Stimulated activated CD8-positive, alpha-beta memory T cell treated with anti-CD3 and anti-CD28 coated beads, Interleukin-4, amount 100 ng/mL, for 1 hour (primary cell): ENCODE measurements at places on chromosomes 11 and 22.

GRCh38 chr11:17631702-17632365 lies 84.8 kb downstream of the OTOG start:
- no peak for DNase-seq

DNA sequence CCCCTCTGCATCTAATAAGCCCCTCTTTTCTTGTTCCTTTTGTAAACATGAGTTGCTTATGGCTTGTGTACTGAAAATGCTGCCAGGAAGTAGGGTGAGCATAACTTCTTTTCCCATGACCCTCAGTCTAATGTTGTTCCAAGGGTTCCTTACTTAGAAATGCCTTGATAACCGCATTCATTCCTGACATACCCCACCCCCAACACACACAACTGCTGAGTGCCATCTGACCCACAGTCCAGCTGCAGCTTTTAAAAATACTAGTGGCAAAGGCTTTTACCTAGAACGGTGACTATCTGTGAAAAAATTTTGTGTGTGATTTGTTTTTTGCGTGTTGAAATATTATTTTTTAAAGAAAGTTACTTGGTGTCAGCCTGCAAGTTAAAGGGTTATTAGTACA lies 52.6 kb downstream of the ARHGAP42 start:
- DNase-seq = no peak

GRCh38 chr22:35418731-35419130 lies 18.8 kb downstream of the MCM5 start:
- no peak for DNase-seq

DNA sequence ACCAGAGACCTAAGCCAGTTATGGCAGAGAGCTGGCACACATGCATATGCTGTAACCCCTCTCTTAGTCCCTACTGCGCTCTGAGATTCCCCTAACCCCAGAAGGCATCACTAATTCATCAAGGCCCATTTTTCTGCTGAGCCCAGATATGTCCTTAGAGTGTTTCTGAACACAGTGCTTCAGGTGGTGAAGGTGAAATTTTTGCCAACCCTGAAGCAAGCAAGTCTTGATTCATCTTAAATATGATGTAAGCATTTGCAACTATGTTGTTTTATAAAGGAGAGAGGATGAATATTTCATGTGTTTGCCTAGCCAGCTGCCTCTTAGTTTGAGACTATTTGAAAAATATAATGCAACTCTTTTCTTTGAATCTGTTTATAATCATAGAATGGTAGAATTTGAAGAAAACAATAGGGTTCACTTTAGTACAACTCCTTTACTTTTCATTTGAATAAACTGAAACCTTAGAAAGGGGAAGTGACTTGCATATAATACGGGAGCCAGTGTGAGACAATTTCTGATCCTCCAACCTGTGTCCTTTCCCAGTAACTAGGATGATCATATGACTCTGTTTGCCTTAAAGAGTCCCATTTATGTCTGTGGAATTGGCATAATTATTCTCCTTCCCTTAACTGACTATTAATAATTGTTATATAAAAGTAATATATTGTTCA lies 194.3 kb upstream of the MTNR1B start:
- no peak for DNase-seq

DNA sequence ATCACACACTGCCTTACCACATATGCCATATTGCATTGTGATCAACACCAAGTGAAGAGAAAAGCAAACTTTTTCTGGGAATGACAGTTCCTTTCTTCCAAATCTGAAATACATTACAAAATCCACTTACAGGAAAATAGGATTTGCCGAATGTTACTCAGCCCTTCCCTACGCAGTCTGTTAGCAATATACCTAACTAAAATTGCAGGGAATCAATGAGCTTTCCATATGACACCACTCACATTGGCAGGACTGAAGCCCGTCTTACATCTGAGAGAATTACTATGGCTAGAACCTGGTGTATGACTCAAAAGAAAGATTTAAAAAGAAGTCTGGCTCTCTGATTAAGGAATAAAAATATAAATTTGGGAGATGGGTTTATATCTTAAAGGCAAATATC lies 136.0 kb downstream of the LRRC4C start:
- DNase-seq = no peak

DNA sequence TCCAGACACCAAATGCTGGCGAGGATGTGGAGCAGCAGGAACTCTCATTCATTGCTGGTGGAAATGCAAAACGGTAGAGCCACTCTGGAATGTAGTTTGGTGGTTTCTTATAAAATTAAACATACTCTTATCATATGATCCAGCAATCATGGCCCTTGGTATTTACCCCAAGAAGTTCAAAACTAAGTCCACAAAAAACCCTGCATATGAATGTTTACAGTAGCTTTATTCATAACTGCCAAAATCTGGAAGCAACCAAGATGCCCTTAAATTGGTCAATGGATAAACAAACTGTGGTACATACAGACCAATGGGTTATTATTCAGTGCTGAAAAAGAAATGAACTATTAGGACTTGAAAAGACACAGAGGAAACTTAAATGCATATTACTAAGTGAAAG lies 87.8 kb downstream of the APOL5 start:
- DNase-seq = no peak

DNA sequence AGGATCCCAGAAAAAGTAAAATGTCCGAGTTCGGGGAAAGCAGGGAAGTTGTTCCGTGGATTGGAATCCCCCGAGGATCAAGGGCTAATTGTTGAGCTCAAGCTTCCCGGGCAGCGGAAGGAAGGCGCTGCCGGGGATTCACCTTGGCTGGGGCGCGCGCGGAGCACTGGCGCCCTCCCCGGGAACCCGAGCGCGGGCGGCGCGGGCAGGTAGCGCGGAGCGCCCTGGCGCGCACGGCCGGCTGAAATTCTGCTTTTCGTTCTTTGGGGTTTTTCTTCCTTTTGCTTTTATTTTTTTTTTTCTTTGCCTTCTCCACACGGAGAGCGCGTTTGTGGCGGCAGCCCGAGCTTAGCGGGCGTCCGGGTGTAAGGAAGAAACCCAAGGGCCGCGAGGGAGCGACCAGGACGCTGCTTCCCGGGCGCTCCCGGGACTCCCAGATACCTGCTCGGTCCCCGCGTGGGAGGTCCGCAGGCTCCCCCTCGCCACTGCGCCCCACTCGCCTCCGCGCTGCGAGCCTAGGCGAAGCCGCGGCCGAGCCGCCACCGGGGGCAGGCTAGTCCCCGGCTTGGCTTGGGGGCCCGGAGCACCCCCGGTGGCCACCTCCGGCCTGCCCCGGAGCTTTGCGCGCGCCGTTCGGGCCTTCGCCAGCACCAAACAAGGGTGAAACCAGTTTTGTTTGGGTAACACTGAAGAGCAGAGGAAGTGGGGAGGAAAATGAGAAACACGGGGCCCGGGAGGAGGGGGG lies 4.8 kb upstream of the IGF2 start:
- no peak for DNase-seq

- no peak for DNase-seq
These were observed 3.7 kb upstream of the CD44 start for GRCh38 chr11:35135222-35135621.

- DNase-seq = no peak
These were observed 1.3 kb upstream of the ISX start for GRCh38 chr22:35064664-35065063.

DNA sequence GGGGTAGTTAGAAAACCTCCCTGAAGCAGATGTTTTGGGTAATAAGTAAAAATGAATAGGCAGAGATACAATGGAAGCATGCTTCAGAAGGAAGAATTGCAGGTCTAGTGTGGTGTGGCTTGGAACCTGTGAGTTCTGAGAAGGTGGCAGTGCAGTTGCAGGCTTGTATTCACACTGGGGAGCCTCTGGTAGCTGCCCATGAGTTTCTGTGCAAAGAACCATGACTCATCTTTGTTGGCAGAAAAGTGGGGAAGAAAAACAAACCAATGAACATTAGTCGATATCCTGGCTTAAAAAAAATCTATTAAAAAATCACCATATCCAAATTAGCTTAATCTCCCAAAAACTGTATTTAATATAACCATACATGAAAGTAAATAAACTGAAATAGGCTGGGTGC lies 232.6 kb downstream of the FAT3 start:
- DNase-seq = no peak

DNA sequence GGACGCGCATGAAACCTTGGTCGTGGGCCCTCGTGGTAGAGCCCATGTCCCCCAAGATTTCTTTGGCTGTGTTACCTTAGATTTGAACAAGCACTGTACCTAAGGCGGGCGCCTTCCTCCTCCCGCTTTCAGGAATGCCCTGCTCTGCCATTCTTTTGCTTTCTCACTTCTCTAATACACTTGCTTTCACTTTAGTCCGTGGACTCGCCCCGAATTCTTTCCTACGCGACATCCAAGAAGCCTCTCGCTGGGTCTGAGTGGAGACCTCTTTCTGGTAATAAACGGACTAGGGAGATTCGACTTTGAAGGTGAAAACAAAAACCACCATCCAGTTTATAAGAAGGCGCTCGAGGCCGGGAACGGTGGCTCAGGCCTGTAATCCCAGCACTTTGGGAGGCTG lies 1.2 kb upstream of the NUP50 start:
- DNase-seq = no peak

DNA sequence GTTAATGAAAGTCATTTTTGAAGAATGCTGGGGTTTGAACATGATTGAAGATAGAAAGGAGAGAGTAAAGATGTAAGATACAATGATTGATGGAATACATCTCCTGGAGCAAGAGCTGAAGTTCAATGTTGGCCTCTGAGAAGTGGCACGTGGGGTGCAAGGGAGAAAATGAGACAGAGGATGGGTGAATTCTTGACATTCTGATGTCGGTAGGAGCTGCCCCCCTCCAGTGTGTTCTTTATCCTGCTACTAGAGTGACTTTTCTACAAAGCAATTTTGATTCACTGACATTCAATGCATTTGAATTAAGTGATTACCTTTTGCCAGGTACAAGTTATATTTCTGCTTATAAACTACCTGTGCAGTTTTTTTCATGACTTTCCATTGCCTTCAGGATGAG lies 159.0 kb upstream of the MTMR2 start:
- DNase-seq = no peak

DNA sequence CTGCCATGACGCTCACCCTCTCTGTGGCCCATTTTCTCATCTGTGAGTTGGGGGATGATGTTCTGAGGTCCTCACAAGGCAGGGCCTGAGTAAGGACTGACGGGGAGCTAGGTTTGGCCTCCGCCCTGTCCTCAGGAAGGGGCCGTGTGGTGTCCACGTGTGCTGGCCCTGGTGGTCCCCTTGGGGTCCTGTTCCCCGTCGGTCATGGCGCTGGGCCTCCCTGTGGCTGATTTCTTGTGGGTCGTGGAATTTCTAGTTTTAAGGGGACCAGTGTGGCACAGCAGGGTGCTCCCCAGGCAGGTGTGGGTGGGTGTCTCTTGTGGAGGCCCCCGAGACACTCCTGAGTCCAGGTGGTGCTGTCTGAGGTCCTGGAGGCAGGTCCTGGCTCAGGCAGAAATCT lies 5.9 kb downstream of the LINC01488 start:
- no peak for DNase-seq

- no peak for DNase-seq
These were observed 49.1 kb downstream of the ARHGAP8 start for GRCh38 chr22:44801476-44801875.

DNA sequence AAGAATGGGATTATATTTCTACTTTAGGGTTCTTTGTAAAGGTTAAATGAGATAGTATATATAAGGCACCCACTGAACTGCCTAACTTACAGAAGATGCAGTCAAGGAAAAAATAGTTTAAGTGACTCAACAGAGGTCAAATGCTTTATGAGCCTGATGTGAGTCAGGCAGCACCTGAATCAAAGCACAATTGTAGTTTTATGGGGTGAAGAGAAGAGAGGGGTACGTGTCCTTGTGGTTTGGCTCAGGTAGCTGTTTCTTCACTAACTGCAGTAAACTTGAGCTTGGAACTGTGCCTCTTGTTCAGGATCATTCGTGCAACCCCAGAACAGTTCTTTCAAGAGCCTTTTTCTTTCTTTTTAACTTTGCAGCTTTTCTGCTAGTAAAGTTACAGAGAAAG lies 125.2 kb upstream of the SPON1 start:
- no peak for DNase-seq

- DNase-seq = no peak
These were observed 110.9 kb downstream of the KCNC1 start for GRCh38 chr11:17845431-17845881.

DNA sequence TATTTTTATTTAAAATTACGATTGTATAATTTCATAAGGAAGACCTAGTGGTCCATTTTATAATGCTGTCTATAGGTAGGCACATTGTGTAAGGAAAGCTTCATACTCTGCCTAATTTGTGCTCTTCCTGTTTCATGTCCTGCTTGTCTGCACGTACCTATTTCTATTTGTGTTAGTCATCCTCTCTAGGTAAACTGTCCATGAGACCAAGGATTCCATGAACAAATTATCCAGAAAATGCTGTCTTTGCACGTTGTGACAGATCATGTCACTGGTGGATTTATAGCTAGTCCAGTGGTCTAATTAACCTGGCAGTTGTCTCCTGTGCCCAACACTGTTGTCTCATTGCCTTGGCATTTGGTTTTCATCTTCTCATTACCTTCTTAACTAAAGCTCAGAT lies 44.7 kb downstream of the DNAJC24 start:
- DNase-seq = no peak

GRCh38 chr11:79922641-79923040 lies 481.8 kb upstream of the TENM4 start:
- no peak for DNase-seq

DNA sequence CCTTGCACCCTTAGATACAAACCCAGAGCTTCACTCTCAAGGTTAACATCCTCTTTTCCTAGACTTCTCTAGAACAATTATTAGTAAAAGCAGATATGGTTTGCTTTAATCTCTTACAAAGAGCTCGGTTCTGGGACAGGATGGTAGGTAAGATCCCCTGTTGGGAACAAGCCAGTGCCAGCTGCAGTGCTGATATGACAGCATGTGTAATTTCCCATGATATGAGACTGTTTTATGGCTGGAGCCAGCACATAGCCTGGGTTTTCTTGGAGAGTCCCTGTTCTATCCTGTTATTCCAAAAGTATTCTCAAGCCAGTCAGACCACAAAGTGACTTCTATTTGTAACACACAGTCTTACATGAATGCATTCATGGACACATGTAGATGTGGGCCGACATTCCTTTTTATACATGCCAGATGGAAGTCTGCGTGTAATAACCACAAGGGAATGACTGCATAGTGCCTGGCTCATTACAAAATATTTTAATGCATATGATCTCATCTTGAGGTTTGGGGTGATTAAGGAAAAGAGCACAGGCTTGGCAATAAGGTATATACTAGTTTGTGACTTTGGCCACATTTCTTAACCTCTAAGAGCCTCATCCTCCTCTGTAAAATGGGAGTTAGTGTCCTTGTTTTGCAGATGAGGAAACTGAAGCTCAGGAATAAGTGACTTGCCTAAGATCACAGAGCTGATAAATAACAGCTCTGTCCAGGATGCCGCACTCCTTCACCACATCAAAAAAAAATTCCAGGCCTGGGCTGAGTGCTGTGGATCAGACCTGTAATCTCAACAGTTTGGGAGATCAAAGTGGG lies 21.8 kb downstream of the CLMP start:
- DNase-seq = no peak

DNA sequence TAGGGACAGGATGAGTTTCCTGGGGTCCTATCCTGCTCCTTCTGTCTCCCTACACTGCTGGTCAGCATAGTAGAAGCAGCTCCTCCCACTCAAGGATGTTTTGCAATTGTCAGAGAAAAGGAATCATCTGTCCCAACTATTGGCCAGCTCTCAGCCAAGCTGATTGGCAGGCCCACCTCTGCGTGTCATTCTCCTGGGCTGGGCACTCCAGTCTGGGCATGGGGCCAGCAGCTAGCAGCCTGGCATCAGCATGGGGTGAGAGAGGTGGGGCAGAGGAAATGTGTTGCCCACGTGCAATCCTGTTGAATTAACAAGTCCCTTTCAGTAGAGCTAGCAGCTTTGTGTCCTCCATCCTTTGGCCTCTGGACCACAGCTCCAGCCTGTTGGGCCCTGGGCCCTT lies 14.1 kb downstream of the ANKK1 start:
- no peak for DNase-seq

- no peak for DNase-seq
These were observed 447.4 kb downstream of the BRD1 start for GRCh38 chr22:49380095-49380827.
